SW480 (cell line): ENCODE measurements at places on chromosomes 5 and 9.

- DNase-seq, result peak; percentile 53
Observed at GRCh38 chr5:56827049-56827448, 11.7 kb downstream of the MAP3K1 start.

DNA sequence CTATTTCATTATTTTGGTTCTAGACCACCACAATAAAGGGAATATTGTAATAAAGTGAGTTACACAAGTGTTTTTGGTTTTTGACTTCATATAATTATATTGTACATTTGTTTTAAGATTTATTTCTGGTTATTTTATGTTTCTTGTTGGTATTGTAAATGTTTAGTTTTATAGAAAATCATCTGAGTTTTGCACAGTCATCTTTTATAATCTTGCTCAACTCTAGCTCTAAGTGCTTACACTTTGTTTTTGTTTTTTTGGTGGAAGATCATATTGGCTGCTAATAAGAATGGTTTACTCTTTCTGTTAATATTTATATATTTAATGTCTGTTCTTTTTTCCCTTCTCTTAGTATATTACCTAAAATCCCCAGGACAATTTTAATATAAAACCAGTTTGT lies 135.0 kb downstream of the CNTLN start:
- DNase-seq, result no peak

- DNase-seq, result peak; percentile 29
Observed at GRCh38 chr9:1604942-1605560, 410.1 kb upstream of the SMARCA2 start.

GRCh38 chr9:101312661-101313060 lies 72.1 kb downstream of the BAAT start:
- no peak for DNase-seq

- DNase-seq, result no peak
Observed at GRCh38 chr9:109017061-109017460, 3.8 kb upstream of the CTNNAL1 start.

DNA sequence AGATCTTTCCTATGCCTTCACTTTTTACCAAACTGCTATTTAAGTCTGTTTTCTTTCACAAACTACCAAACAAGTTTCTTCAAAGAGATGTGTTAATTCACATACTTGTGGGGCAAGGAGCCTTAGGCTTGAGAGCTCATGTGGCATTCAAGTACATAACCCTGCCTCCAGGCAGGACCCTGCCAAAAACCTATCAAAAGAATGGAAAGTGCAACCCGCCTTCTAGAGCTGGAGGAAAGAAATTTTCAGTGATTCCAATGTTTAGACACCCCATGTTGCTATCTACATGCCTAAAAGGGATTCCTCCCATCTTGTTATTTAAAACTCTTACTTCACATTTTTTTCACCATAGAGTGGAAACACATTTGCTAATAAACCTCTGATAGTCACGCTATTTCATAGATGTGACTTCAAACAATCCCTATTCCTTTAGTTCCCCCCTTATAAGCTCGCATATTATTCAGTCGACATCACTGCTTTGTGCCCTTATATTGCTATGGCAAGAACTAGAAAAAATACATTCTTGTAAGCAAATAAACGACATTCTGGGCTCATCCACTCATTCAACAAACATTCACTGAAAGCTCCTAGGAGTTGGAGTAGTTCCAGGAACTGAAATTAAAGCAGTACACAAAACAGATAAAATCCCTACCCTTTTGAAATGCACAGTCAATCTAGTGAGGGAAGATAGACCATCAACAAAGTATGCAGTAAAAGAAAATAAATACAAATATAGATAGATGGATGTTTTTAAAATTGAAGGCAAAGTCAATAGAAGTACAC lies 518.1 kb downstream of the ELAVL2 start:
- DNase-seq, result no peak

GRCh38 chr9:105503881-105504280 lies 54.0 kb upstream of the FKTN start:
- no peak for DNase-seq

DNA sequence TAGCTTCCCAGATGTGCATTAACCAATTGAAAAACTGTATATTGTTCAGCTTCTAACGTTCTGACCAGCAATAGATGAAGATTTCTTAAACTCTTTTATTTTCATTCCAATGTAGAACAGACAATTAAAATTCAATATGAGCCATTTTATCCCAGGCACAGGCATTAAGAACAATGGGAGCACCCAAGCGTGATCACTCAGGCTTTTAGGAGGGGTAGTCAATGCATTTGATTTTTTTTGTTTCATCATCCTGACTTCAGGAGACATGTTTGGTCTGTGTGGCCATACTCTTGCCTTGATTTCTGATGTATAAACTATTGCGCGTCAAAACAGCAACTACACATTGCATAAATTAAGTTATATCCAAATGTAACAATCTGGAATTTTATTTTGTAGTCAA lies 653.0 kb upstream of the RORB start:
- no peak for DNase-seq

- DNase-seq, result no peak
Observed at GRCh38 chr9:93155716-93156474, 21.8 kb upstream of the NINJ1 start.

- DNase-seq, result no peak
Observed at GRCh38 chr5:50716134-50716533, 49.7 kb downstream of the PARP8 start.

- DNase-seq, result peak; percentile 36
Observed at GRCh38 chr9:130663258-130663976, 977 bp upstream of the PRDM12 start.

GRCh38 chr9:110541950-110542349 lies 37.6 kb downstream of the SVEP1 start:
- no peak for DNase-seq

- DNase-seq, result peak; percentile 40
Observed at GRCh38 chr9:112334432-112334841, 1.0 kb upstream of the PTBP3 start.

DNA sequence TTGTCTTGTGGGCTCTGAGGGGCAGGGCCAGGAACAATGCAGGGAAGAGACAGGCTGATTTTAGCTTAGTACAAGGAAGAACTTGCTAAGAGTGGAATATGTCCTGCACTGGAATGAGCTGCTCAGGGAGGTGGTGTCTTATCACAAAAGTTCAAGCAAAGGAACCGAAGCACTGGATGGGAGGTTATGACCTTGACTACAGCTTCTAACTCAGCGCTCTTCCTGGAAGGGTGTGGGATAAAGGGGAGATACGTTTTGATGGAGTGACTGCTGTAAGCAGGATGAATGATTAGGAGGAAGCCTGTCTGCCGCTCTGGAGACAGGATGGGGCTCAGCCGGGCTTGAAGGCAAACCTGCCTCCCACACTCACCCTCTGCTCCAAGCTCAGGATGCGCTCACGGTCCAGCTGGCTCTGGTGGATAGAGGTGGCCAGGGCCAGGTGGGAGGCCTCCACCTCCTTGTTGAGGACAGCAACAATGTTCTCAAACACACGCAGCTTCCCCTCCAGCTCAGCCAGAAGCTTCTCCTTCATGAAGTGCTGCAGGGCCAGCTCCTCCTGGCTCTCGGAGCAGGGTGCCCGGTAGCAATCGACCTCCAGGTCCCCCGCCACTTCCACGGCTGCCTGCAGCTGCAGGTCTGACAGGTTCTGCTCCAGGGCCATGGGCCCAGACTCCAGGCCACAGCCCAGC lies 13.5 kb downstream of the TRAF1 start:
- DNase-seq, result no peak

- DNase-seq, result peak; percentile 30
Observed at GRCh38 chr5:39399135-39400036, 25.4 kb downstream of the DAB2 start.

DNA sequence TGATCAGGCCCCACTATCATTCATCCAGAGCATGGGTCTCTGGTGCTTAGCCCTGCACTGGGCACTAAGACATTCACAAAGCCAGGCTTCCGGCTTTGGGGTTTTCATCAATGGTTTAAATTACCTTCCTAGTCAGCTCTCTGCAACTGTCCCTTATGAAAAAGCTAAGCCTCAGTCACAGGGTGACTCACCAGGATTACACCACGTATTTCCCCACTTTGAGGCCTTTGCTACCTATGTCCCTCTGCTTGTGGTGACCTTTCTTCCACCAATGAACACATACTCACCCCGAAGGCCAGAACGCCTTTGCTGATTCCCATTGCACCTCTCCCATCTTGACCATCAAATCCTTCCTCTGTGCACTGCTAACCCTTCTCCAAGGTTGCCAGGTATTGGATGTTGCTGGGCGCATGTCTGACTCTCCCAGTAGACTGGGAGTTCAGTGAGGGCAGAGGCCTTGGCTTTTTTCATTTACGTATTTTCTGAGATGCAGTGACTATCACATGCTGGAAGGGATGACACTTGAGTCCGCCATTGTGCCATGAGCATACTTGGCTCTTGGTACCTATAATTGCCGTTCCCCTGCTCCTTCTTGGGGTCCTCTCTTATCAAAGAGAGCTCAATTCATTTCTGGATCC lies 58.7 kb upstream of the TNFSF8 start:
- DNase-seq, result peak; percentile 34

DNA sequence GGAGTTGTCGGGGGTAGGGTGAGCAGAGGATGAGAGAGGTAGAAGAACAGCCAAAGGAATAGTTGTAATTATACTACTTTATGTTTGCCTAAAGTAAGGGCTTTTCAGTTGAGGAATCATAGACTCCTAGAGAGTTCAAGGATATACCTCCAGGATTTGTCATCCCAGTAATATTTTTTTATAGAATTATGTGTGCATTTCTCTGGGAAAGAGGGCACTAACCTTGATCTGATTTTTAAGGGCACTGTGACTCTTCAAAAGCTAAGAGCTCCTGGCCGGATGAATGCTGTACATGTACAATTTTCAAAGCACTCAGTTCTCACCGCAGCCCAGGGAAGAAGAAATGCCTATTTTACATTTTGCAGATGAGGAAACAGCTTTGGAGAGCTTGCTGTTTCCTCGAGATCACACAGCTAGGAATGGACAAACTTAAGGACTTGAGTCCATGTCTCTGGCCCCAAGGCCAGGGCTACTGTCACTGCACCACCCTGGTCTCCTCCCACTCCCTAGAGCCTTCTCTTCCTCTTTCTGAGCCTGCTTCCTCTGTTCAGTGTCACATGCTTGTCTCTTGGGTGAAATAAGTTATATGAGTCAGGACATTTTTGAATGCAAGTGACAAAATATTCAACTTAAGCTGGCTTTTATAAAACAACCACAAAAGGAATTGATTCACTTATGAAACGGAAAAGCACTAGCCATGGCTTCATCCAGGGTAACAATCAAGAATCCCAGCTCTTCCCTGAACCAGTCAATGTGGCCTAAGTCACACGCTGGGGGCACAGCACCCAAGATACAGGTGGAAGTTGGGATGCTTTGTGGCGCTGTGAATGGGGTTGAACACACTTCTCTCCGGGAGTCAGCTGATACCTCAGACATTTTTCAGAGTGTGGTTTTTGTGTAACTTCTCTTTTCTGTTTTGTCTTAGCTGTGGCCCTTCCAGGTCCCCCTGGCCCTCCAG lies 45.7 kb upstream of the TGFBR1 start:
- DNase-seq, result no peak

DNA sequence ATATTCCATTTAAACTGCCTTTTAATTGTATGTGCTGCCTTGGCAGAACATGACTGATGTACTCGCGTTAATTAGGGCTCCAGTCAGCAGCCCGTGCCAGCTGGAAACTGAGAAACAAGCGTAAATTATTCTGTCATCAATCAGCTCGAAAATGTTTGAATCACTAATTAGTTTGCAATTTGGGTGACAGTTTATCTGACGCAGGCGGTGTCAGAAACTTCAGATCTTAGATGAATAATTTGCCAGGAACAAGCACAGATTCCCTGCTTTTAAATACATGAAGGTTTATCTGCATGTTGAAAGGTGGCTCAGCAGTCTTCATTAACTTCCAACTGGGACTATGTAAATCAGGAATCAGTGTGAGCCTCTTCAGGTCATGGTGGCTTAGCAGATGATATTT lies 176.0 kb upstream of the TLE4 start:
- DNase-seq, result no peak

- DNase-seq, result no peak
Observed at GRCh38 chr5:109305352-109305751, 104.4 kb downstream of the PJA2 start.
